HT-29 (cell line): ENCODE measurements at places on chromosomes 2 and 18.

DNA sequence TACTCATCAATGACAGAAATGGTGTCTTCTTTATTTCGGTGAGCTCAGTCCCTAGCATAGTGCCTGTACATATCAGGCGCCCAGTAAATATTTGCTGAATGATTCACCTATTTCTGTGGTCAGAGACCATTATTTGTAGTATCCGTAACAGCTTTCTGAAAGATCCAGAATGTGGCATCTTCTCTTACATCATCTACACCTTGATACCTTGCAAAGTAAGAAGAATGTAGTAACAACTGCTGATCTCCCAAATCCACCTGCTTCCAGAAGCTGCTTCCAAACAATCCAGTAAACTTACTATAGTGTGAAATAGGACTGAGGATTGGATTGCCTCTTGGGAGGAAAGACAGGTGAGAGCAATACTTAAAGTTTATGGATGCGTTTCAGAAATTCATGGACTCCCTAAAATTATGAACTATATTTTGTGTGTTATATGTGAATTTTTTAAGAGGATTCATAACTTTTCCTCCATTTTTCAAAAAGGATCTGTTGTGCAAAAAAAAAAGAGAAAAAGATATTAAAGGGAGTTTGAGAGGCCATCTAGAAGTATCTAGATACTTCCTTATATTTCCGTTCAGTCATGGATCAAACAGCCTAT lies 945 bp upstream of the ASXL2 start:
- DNase-seq, result peak; percentile 64

GRCh38 chr2:220628252-220628651 lies 943.9 kb downstream of the EPHA4 start:
- no peak for DNase-seq

GRCh38 chr18:26386002-26386401 lies 159.8 kb downstream of the TAF4B start:
- DNase-seq, result peak; percentile 24

- no peak for DNase-seq
Observed at GRCh38 chr18:70333757-70334156, 44.9 kb downstream of the SOCS6 start.

GRCh38 chr18:9756271-9756932 lies 48.3 kb downstream of the RAB31 start:
- DNase-seq, result no peak

DNA sequence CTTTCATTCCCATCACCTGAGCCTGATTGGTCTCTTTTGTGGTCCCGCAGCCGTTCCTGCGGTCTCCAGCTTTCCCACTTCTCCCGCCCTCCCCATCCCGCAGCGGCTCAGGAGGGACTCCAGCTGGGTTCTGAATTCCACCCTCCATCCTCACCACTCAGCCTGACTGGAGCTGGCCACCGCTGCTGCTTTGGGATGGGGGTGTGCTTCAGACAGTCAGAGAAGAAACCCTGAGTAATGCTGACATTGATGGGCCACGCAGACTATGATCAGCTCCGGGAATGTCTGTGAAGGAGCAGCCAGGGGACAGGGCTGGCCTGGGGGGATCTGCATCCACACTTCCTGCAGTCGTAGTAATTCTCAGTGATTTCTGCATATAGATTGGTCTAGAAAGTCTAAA lies 45.9 kb upstream of the TXNDC2 start:
- DNase-seq, result no peak

DNA sequence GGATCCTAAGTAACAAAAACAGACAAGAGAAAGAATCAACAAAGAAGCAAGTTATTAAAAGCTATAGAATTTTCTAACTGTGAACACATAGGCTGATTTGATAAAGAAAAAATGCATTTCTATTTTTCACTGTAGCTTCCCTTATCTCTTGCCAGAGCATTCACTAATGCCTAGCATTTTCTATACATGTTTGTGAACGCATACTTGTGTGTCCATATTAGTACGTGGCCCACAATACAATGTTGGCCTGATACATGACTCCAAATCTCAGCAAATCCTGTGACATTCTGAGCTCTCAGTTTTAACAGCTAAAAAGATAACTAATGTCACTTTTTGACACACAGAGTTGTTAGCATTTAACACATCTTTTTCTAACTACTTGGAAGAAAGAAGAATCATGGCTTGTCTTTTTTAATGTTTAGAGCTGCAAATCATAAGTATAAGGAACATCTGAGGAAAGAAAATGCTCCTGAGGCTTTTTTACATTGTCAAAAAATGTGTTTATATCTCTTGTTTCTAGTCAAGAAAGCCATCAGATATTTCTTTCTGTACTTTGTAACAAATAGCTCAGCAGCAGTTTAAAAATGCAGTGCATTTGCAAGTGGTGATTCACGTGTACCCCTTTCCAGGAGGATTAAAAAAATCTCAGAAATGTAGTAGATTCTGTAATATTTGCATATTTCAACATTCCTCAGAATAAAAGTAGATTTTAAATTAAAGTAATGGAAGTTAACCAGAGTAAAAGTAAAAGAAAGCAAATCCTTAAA lies 1646.8 kb upstream of the TMEFF2 start:
- no peak for DNase-seq

GRCh38 chr18:76565238-76566173 lies 70.5 kb upstream of the ZNF516 start:
- DNase-seq, result peak; percentile 56

DNA sequence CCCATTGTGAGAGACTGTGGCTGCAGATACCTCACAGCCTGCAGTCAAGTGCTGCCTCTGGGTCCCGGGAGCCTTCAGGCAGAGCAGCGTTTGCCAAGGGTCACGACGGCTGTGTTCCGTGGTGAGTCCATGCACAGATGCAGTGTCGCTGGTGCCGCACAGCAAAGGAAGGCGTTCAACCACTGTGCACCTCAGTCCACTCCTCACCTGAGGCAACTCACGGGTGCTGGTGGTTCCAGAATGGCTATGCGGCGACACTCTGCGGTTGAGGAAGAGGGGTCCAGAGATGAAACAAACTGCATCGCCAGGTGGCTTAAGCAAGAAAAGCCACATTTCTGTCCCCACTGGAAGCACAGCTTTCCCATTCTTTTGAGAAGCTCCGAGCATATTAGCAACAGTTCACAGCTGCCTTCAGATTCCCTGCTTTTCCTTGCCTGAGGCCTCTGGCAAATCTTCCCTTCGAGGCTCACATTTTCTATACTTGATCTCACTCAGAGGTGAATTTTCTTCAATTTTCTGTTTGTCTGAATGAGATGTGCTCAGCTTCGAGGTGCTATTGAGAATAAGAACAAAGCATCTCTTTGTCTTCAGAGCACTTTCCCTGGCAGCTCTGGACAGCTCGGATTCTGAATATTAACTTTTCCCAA lies 208.8 kb upstream of the TWIST2 start:
- no peak for DNase-seq
